ENCODE measurements at places on chromosomes 1 and 21.

GRCh38 chr1:67053535-67053784 lies 488 bp downstream of the SLC35D1 start:
- DNase-seq: no peak

GRCh38 chr1:181127898-181128453 lies 39.5 kb downstream of the IER5 start:
- DNase-seq: peak; percentile 53

DNA sequence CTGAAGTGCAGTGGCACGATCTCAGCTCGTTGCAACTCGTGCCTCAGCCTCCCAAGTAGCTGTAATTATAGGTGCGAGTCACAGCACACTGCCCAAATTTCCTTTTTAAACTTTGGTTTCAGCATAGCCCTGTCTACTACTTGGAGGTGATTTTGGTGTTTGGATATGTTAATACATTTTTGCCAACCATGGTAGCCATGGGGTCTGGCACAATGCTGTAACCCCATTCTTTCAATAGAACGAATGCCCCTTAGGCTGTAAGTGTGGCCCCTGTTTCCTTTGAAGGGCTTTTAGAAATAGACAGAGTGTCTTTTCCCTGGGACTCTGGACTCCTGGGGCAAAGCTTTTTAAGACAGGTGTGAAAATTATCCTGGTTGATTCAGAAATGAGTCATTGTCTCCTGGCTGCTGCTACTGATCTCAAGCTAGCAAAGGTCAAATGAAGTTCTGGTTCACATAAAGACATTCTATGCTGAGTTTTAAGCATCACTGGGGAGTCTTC lies 141.1 kb upstream of the RUNX1 start:
- DNase-seq: peak; percentile 75

GRCh38 chr21:14957836-14958235 lies 107.0 kb downstream of the NRIP1 start:
- DNase-seq: no peak

GRCh38 chr1:234539666-234540403 lies 60.9 kb upstream of the TARBP1 start:
- DNase-seq: no peak

- DNase-seq: no peak
These were observed 932 bp upstream of the RAB7B start for GRCh38 chr1:206003854-206004800.

DNA sequence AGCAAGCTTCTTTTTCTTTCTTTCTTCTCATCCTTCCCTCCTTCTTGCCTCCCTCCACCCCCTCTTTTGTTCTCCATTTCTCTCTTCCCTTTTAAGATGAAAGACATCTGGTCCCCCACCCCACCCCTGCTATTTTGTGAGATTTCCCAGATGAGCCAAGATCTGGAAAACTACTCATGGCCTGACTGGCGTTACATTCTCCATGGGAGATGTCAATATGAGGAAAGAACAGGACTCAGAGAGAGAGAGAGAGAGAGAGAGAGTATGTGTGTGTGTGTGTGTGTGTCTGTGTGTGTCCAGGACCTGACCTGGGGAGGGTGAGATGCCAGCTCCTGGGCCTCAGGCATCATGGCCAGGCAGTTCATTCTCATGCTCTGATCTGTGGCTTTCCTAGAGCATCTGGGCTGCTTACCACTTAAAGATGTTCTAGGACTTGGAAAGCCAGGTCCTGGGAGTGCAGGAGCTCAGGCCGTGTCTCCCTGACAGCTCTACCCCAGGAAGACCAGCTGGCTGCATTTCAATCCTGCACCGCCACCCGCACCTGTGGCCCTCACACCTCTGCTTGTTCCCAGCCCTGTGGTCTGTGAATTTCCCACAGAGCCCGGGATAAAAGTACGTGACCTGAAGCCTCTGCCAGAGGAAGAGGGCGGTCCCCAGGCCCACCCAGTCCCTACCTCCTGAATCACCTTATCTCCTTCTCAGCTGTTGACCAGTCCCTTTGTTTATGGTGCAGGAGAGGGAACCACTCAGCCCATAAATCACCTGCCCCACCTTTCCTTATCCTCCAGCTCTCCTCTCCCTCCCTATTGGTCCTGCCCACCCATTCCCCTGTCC lies 3.2 kb upstream of the BEST4 start:
- DNase-seq: no peak

DNA sequence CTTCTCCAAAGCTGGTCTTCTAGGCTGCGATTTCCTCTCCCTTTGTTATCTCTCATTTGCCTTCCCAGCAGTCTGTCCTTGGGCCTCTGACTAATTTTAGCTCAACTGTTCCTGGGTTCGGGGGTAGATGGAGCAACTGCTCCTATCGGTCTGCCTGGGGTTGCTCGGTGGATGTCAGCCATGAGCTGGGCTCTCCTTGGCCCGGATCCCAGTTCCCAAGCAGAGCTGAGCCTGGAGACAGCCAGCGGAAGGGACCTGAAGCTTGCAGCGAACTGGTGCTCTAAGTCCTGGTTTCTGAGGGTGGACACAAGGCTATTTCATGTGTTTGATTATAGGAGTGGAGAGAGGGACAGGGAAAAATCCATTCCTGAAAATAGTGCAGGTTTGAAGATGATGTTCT lies 423.0 kb downstream of the RPS6KC1 start:
- peak; percentile 30 for DNase-seq

DNA sequence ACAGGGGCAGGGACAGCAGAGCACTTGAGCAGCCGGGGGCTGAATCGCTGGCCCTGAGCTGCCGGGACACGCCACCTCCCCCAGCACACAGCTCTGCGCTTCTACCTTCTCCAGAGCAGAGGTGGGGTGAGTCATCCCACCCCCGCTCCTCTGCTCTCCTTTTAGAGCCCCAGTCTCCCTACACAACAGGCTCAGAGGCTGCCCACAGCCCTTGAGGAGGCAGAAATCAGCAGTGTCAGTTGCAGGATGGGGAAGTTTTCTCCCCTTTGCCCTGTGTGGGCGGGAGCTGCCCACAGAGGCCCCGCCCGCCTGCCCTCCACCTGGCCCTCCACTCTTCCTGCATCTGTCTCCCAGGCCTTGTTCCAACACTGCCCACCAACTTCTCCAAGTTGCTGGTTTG lies 94.6 kb downstream of the STUM start:
- peak; percentile 80 for DNase-seq

- DNase-seq: no peak
These were observed 188.2 kb upstream of the NFIA start for GRCh38 chr1:60894130-60894529.

- DNase-seq: peak; percentile 90
These were observed 143.9 kb downstream of the CLIC6 start for GRCh38 chr21:34812504-34813265.

- DNase-seq: no peak
These were observed 35.7 kb downstream of the EDARADD start for GRCh38 chr1:236429715-236430274.

DNA sequence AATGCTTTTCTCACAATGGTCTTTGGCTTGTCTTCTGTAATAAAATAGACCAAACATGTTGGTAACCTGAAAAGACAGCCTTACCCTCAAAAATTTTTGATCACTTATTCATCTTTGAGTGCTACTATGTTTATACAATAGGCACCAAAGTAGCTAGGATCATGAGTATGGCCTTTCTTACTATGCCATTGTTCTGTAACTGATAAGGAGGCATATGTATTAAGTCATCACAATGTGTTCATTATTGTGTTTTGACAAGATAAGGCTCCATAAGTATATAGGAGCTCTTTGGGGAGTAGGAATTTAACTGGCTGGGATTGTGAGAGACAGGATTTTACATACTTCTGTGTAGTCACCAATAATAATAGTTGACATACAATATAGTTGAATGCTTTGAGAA lies 675 bp downstream of the TMCO2 start:
- DNase-seq: no peak

GRCh38 chr1:24619376-24619775 lies 23.7 kb upstream of the SRRM1 start:
- DNase-seq: peak; percentile 46

DNA sequence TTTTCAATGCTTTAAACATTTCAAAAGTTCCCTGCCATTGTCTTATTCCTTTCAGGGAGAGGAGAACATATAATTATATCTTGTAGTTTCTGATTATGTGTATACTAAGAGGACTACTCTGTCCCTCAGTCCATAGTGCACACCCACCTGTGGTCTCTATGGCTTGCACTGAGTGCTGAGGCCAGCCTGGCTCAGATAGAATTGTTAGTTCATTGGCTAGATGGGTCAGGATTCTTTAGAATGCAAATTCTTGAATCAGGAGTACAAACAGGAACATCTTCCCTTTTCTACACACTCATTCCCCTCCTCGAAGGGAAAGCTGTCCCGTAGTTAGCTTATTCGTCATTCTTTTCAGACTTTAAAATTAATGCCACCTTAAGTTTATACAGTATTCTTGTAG lies 8.2 kb downstream of the BACH1 start:
- no peak for DNase-seq

DNA sequence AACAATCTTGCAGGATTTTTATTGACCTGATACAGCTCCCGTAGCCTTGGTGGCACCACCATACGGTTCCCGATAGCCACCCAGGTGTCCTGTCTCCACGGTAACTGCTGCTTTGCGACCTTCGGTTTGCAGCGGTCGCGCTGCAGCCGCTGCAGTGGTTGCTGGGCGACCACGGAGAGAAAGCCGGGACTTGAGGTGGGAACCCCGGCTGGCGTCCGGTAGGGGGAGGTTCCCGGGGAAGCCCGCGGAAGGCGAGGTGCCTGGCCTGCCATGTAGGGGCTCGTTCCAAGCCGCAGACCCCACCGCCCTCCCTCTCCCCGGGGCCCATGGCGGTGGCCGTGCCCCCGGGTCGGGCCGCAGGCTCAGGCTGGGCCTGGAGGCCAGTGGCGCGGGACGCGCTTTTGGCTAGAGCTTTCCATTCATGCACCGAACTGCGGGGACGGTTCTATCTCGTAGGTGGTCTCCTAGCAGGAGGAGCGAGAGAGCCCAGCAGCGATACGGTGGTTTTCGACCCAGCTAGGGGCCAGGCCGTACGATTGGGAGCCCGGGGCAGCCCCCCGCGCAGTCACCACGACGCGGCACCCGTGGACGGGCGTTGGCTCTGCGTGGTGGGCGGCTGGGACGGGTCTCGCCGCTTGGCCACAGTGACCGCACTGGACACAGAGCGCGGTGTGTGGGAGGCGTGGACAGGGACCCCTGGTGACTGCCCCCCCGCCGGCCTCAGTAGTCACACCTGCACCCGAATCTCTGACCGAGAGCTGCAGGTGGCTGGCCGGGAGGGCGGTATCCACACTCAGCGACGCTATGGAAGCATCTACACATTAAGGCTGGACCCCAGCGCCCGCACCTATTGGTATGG lies at the start of gene KLHDC9:
KLHDC9 (plus strand) TSS at position 152 of the 859 bp plus-strand sequence; CDS start at position 327, 175 bp downstream.
- peak; percentile 85 for DNase-seq

DNA sequence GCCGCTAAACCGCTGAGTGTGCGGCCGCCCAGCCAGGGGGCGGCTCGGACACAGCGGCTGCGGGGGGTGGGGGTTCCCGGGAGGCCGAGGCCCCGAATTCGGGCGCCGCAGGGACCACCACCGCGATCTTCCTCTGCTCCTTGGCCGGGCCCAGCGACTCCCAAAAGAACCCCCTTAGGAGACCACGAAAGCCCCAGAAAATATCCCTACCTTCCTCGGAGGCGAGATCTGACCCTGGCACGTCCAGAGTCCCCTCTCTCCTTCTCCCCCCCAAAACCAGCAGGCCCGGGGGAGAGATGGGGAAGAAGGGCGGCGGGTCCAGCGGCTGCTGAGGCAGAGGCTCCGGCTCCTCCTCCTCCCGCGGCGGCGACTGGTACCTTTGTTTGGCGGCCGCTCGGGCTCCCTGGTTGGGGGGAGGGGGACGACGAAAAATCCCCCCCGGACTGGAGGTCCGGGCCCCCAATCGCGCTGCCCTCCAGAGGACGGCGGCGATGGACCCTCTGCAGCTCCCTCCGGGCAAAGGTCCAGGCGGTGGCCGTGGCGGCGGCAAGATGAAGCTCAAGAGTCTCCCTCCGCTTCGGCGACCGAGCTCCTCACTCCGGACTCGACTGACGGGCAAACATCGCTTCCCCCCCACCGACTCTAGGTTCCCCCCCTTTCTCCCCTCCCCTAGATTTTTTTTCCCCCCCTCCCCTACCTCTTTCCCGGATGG lies at the start of gene ARID4B:
ARID4B (minus strand) TSS at position 621 of the 712 bp plus-strand sequence. CDS start 1,260 bp downstream, outside the sequence.
- DNase-seq: no peak

- DNase-seq: no peak
These were observed 16.4 kb downstream of the NCMAP start for GRCh38 chr1:24572301-24572700.
